ENCODE measurements at places on chromosomes 6 and 20.

DNA sequence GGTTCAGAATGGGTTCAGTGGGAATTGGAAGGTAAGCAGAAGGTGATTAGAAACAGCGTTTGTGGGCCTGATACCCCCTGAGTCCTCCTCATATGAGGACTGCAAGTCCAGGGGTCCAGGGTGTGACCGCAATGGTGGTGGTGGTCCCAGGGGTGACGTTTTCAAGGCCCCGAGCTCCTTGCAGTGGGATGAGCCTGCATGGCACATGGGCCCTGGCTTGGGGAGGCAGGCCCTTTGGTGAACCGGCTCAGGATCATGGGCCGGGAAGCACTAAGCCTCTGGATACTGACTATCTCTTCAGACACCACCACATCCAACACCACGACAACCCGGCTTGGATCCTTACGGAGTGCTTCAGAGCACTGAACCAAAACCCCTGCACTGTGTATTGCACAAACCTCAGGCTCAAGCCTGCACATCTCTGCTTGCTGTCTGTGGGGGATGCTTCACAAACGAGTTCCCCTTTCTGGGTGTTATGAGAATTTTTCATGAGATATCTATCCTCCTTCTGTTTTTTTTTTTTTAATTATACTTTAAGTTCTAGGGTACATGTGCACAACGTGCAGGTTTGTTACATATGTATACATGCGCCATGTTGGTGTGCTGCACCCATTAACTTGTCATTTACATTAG lies 67.9 kb downstream of the STK35 start:
- no peak for DNase-seq

DNA sequence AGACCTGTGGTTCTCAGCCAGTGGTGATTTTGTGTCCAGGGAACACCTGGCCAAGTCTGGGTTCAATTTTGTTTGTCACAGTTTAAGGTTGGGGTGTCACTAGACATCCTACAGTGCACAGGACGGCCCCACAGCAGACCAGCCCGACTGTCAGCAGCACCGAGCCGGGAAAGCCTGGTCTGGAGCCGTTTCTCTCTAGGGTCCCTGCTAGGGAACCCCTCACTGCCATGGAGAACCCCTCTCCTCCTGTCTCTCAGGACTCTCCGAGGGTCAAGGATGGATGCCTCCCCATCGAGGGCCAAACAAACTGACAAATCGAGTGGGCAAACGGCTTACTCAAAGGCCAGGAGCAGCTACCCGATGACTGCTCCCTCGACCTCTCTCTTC lies 15.8 kb upstream of the STX16 start:
- DNase-seq = no peak

DNA sequence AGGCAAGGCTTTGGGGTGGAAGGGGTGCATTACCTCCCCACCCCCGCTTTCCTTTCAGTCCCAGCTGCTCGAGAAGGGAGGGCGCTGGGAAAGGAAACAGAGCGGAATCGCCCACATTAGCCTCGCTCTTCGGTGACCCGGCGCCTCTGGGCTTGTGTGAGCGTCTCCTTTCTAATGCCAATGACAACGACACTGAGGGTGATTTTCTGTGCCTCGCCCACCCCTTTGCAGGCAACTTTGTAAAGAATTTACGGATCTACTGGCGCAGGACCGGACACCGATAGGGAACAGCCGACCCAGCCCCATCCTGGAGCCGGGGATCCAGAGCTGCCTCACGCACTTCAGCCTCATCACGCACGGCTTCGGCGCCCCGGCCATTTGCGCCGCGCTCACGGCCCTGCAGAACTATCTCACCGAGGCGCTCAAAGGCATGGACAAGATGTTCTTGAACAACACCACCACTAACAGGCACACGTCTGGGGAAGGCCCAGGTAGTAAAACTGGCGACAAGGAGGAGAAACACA lies 24.3 kb downstream of the TFAP2B start:
- DNase-seq = no peak

GRCh38 chr20:37311710-37312355 lies 22.4 kb downstream of the MANBAL start:
- peak; percentile 36 for DNase-seq

- DNase-seq = peak; percentile 89
These were observed at the start of gene DST for GRCh38 chr6:56642366-56643261. TSS of gene DST (minus strand) at chr6:56642889.

GRCh38 chr6:156825475-156825874 lies 48.3 kb downstream of the ARID1B start:
- no peak for DNase-seq

DNA sequence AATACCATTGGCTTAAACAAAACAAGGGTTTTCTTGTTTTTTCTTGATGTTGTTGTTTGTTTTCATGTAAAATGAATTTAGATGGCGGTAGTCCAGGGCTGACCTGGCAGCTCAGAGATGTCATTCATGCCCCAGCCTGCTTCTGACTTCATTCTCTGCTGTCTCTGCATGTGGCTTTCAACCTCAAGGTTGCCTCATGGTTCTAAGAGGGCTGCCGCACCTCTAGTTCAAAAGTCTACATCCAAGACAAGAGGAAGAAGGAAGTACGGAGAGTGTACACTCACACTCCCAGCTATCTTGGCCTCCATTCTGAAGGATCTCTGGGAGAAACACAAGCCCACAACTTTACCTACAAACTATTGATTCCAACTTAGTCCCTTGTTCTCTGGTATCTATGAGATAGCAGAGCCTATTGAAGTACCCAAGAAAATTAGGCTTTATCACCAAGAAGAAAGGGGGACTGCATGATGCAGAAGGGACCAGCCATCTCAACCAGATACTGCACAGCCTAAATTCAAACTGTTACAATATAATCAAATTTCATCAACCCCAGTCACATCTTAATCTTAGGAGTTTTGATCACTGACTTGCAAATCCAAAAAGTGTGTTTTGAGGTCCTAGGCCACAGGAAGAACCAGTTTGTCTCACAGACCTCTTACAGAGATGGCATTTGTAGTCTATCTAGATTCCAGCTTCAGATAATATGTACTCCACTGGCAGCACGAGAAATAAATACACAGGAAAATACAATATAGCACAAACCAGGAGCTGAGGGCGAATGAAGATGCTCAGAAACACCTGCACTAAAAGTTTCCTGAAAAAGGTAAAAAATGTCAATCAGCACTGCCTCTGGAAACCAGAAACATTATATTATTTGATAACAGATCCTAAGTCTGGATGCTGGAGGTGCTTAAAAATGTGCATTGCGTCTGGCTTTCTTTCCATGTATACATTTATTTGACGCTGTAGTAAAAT lies 866 bp upstream of the BTN3A3 start:
- DNase-seq = no peak
